AG08395 (cell line): ENCODE measurements at places on chromosomes 16 and 17.
A peak's percentile ranks its signal among the peaks of the same experiment; 100 is the strongest.

DNA sequence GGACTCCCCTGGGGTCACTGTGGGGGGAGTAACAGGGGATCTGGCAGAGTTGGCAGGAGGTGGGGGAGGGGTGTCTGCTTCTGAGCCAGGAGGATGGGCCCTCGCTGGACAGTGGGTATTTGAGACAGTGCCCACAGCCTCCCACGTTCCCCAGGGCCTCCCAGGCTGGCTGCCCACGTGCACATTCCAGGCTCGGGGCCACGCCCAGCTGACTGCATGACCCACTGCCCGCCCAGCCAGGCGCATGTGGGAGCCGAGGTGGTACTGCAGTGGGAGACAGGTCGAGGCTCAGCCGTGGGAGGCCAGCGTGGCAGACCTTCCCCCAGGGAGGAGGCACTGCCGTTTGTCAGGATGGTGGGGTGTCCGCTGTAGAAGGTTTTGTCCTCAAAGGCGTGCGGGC is 38.8 kb downstream of the BAHCC1 start:
- DNase-seq, result peak; percentile 49

GRCh38 chr16:69150146-69150865 is 17.9 kb downstream of the UTP4 start:
- DNase-seq, result peak; percentile 79

DNA sequence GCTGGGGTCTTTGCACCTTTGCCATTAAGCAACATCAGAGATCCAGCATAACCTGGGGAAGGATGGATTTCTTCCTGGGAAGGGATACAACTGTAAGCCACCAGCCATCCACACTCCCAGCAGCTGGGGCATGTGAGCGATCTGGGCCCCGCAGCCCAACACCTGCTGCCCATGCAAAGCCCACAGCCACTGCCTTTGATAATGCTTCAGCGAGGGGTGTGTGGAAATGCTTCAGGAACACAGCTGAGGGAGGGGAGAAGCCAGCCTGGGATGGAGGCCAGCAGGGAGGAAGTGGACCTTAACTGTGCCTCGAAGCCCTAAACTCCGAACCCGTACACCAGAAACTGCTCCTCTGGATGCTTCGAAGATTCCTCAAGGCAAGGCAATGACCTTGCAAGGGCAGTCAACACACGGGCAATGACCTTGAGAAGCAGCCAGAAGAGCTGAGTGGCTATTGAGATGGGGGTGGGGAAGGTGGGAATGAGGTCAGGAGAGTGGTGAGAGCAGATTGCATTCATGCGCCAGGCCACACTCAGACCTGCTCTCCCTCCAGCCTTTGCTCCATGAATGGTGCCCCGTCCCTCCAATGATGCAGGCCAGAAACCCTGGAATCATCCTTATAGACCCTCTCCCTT is 49.1 kb downstream of the KATNIP start:
- no peak for DNase-seq

DNA sequence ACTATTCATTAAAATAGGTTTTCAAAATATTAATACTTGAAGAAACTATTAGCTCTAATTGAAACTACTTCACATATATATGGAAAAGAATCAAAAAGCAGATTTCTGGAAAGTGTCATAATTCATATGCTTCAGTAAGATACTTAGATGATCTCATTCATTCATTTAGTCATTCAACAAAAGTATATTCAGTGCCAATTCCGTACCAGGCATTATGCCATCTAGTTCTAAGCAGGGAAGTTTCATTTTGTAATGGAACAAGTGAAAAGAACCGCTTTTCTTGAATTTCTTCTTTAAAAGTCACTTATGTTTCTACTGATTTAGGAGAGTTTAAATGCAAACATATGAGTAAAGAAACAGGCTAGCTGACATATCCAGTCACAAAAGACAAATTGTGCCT is 118.3 kb upstream of the FAM20A start:
- DNase-seq, result peak; percentile 52

GRCh38 chr16:85430523-85431421 is 182.3 kb upstream of the GSE1 start:
- no peak for DNase-seq
